ENCODE measurements at places on chromosomes 3 and 15.
A peak's percentile ranks its signal among the peaks of the same experiment; 100 is the strongest.

DNA sequence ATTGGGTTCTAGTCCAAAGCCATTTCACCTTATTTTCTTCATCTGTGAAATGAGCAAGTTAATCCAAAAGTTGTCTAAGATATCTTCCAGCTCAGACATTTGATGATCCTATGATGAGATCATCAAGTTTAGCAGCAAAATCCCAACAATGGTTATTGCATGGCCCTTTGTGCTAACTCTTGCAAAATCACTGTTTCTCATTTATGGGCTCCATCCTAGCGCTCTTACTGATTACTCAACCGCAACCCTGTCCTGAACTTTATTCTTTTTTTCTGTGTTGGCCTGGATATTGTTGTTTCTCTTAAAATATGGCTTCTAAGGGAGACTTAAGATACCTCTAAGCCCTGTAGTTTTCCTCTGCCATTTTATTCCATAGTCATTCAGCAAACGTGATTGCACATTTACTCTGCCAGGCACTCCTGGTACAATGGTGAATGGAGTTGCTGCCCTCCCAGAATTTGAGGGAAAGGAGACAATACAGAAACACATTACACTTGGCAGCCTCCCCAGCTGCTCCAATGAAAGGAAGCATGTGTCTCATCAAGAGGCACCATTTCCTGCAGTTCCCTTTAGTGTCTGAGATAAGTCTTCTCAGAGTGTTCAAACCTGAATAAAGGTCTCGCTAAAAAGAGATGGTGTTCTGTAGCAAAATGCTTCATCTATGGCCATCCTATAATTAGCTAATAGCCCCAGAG, 4.4 kb downstream of the GXYLT2 start:
- no peak for DNase-seq

- no peak for DNase-seq
Observed at GRCh38 chr3:73074781-73075180, 13.3 kb downstream of the EBLN2 start.

DNA sequence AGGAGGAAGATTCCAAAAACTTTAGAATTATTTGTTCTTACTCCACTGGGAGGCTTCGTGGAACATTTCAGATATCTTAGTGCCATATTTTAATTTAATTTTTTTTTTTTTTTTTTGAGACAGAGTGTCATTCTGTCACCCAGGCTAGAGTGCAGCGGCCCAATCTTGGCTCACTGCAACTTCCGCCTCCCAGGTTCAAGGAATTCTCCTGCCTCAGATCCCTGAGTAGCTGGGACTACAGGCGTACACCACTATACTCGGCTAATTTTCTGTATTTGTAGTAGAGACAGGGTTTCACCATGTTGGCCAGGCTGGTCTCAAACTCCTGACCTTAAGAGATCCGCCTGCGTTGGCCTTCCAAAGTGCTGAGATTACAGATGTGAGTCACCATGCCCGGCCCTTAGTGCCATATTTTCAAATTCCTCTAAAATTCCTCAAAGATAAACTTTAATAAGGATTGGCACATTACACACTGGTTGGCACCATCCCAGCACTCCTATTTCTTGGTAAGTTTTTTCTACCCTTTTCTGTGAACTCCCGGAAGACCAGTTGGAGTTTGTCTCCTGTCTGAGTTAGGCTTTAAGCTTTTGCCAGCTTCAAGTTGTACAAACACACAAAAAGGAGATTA, 693.7 kb downstream of the MCTP2 start:
- DNase-seq: no peak

DNA sequence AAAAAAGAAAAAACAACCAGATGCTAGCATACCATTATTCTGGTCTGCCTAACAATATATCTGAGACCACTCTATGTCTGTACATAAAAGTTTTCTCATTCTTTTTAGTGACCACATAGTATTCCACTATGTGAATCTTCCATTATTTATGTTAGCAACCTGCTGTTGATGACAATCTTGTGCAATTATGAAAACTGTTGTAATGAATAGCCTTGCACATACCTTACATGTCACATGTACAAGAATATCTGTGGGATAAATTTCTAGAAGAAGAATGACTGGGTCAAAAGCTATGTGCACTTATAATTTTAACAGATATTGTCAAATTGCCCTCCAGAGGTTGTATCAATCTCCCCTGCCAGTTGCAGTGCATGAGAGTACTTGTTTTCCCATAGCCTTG, 62.5 kb downstream of the ARHGAP31 start:
- no peak for DNase-seq

DNA sequence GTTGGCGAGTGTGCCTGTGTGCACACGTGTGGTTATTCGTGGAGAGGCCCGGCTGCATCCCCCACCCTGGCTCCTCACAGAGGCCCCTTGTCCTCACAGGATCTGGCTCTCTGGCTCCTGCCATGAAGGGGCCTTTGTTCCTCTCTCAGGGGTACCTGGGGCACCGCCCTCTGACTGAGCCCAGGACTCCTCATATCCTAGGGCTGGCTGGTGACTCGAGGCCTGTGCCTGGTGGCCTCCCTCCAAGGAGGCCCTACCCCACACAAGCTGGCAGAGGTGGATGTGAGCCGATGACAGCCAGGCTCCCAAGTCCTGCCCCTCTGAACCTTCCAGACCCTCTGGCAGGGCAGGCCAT, 10.0 kb downstream of the PRKCD start:
- DNase-seq: no peak

DNA sequence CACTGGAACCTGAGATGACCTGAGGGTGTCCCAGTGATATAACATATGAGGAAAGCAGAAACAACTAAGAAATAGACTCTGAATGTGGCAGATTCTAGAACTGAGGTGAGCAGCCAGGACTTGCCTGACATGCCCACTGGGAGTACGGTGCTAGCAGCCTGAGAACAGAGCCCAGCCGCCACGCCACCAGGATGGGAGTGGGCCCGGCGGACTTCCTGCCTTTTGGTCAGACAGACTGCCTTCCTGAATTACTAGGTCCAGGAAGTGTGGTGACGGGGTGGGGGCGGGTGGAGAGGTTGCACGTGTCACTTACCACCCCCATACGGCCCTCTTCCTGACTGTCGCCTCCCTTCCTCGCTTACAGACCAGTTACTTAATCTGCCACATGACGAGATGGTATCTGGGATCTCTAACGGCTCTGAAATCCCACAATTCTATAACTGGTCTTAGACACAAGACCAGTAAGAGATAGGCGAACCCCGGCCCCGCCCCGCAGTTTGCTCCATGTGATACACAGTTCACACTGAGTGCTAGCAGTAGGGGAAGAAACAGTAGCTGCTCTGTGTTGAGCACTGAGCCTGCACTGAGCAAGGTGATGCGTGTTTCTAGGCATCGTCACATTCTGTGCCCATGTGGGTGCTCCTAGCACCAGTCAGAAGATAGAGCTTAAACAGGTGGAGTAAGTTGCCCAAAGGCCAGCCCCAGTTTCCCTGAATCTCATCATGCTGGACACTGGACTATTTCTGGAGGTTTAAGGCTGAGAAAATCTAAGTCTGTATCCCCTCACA, 95.7 kb downstream of the CPN2 start:
- peak; percentile 52 for DNase-seq

- DNase-seq: no peak
Observed at GRCh38 chr15:78209646-78210348, 24.6 kb downstream of the ACSBG1 start.

Data from stimulated activated naive CD8-positive, alpha-beta T cell treated with anti-CD3 and anti-CD28 coated beads, Interleukin-15, Interleukin-2, amounts not matched to agents 100 U/mL and 50 U/mL, for 24 hours (primary cell).